WTC11 (cell line): ENCODE measurements at places on chromosomes 3 and 15. TPM values are rescaled to one million over a fixed set of nuclear protein-coding genes. Genes with fewer than 3 reads are reported as not detected.
A peak's percentile ranks its signal among the peaks of the same experiment; 100 is the strongest.

The FES gene
- 9.7 to 10.2 TPM (median 10.0 TPM) in 3 replicates for total RNA-seq

The ST8SIA2 gene
- 1.8 to 2.9 TPM (median 2.2 TPM) in 3 replicates for total RNA-seq

DNA sequence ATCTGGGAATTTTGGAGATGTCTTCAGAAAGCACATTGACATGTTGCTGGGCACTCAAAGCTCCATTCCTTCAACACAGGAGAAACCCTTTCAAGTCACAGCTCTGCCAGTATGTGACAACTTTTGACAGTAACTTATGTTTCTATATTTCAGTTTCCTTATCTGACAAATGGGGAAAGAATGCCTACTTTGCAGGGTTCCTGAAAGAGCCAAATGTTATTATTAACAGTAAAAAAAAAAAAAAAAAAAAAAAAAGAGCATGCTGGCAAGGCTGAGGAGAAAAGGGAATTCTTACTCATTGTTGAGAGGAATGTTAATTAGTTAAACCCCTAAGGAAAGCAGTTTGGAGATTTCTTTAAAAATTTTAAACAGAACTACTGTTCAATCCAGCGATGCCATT, 272.5 kb upstream of the TGFBR2 start:
- no peak overlapping the region for H3K27ac ChIP-seq
- peaks cover 5% of the 10 kb centered on the region; the same call in 1 of the 2 replicates for H3K36me3 ChIP-seq
- no peaks in the 10 kb centered on the region for H3K27me3 ChIP-seq
- peaks cover 11% of the 10 kb centered on the region for H3K4me1 ChIP-seq

- peaks cover 12% of the 10 kb centered on the region for H3K4me1 ChIP-seq
- H3K27ac ChIP-seq: no peak within 1 kb of the TSS
- DNase-seq: peak; percentile 72
- peak within 1 kb of the TSS; percentile 72 for H3K4me3 ChIP-seq
- peaks cover 21% of the 10 kb centered on the region for H3K27me3 ChIP-seq
These were observed at the start of gene ARPIN for GRCh38 chr15:89912674-89913396. Gene ARPIN, minus strand, starts transcription at chr15:89912952. Its CDS starts 117 bp downstream, at chr15:89912835.

- peaks cover 85% of the 10 kb centered on the region for H3K27me3 ChIP-seq
- peaks cover 3% of the 10 kb centered on the region; the same call in 1 of the 2 replicates for H3K36me3 ChIP-seq
- H3K4me3 ChIP-seq: no peak overlapping the region
- DNase-seq: no peak
- H3K4me1 ChIP-seq: peaks cover 18% of the 10 kb centered on the region
These were observed 36.9 kb downstream of the RHCG start for GRCh38 chr15:89459271-89460038.
